ENCODE measurements at places on chromosomes 7 and 10. TPM values are rescaled to one million over a fixed set of nuclear protein-coding genes. Genes with fewer than 3 reads are reported as not detected.

DNA sequence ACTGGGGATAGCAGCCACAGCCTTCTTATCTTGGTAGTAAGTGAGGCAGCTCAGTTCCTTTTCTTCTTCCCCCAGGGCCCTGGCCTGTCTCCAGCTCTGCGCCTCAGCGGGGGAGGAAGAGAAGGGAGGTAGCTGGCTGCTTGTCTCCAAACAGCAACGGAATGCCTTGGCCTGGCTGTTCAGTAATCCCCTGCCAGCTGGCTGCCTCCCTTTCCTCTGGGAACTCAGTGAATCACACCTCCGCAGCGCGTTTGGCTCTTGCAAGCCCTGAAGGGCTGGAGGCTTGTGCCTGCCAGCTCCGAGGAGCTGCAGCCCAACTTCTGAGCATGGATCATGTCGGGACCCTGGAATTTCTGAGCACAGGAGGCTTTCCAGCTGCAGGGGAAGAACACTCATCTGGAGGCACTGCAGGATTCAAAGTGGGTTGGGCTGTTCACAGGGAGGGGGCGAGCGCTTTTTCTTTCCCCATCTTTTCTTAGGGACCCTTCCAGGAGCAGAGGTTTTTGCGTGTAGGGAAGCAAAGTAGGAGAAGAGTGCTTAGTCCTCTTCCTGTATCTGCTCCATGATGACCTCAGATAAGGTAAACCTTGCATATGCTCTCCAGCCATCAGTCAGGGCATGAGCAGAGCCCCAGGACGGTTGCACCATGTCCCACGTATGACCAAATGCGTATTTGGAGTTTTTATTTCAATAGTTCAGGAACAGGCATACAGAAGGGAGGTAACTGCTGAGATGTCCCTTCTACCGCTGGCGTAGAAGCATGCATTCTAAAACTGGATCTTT, 253.2 kb upstream of the INHBA start:
- DNase-seq = peak; percentile 16

- DNase-seq = no peak
These were observed 898.5 kb upstream of the KCND2 start for GRCh38 chr7:119374436-119374835.

- DNase-seq = peak; percentile 23
These were observed 131.9 kb downstream of the CDH23 start for GRCh38 chr10:71528371-71529206.

DNA sequence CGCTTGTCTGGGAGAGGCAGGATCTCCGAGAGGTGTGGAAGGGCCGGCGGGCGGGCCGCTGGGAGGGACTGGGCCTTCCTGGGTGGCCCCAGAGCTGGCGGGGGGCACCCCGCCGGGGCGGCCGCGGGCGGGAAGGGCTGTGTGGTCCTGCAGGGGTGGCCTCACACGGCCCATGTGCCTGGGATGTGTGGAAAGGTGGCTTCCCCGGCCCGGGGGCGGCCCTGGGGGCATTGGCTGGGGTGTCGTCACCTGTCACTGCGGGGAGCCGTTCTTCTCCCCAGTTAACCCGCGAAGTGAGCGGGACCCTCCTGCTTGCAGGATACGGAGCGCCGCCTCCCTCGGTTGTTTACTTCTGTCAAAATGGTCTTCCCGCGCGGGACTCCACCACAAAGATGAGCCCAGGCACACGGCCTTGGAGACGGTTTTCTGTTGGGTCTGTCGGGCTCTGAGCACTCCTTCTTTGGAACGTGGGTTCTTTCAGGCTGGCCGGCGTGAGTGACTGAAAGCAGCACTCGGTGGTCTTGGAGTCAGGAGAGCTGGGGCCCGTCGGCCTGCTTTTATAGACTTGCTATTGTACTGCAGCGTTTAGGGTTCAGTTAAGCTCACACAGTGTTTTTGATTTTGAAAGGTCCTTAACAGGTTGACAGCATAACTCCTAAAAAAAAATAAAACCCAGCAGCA, 700 bp downstream of the SMC3 start:
- peak; percentile 39 for DNase-seq

DNA sequence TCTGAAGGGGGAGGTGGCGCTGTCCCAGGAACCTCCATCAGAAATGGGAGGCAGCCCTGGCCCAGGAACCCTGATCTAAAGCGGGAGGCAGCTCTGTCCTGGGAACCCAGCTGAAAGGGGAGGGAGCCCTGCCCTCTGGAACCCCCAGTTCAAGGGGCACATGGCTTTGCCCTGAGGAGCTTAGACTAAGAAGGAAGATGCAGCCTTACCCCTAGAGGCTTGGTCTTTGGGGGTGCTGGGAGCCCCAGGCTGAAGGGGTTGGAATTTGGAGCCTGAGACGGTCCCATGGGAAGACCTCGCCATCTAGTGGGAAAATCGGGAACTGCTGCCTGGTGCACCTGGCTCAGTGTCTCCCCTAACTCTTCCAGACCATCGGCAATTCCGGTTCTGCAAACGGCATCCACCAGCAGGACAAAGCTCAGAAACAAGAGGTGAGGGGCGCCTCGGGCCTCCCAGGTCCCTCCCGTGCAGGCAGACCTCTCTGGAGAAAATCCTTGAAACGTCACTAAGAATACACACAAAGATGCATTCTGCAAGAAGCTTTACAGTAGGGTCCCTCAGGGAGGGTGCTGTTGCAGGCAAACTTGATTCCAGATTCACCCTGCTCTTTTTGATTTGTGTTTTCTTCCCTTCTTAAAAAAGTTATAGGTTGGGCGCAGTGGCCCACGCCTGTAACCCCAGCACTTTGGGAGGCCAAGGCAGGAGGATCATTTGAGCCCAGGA, 52.4 kb upstream of the GTF2IRD1 start:
- peak; percentile 86 for DNase-seq

- DNase-seq = no peak
These were observed 3.3 kb downstream of the GDF2 start for GRCh38 chr10:47325303-47326291.

- no peak for DNase-seq
These were observed 39.5 kb downstream of the GALNT17 start for GRCh38 chr7:71171476-71171875.

DNA sequence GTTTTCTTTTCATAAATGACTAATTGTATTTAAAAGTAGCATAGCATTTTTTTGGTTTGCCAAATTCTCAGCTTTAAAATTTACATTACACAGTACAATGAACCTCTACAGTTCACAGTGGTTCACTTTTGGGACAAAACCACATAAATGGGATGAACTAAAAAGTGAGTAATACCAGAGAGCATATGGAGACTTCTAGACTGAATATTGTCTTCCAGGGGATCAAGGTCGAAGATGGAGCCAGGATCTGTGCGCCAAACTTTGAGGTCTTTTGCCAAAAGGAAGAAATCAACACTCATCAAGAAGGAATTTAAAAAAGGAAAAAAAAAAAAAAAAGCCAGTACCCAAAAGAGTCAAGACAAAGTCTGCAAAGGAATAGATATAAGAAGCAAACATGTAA, 87.5 kb downstream of the NEBL start:
- no peak for DNase-seq

- no peak for DNase-seq
These were observed 364.7 kb downstream of the RPS24 start for GRCh38 chr10:78398382-78398781.

GRCh38 chr7:43037531-43037930, 74.9 kb upstream of the HECW1 start:
- no peak for DNase-seq

- DNase-seq = no peak
These were observed 40.2 kb downstream of the CTBP2 start for GRCh38 chr10:125120053-125120710.

DNA sequence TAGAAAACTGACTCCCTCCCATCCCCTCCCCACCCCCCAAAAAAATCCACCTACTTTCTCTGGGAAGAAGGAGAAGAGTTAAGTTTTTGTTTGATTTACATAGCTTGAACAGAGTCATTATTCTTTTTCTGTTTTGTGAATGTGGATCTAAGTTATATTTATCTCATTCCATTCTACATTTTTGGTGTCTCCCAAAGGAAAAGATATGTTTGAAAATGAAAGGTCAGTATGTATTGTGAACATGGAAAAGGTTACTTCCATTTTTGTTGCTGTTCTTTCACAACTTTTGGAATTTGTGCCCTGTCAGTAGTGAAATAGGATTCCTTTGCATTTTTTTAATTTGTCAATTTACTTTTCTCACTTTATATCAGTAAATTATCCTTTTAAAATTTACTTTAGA, 547.9 kb downstream of the SUGCT start:
- no peak for DNase-seq

DNA sequence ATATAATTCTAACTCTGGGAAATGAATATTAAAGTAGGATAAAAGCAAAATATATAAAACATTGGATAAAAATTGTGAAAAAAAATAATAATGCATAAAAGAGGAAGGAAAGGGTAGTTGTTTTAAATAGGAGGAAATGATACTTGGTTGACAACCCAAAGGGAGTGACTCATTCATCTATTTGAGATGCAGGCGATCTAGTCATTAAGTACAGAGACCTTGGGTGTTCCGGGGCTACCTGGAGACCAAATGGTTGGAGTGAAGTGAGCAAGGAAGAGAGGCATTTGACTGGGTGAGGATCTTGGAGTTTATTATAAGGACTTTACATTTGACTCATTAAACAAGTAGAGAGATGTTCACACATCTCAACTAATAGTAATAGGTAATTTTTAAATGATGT, 111.0 kb downstream of the LRRTM3 start:
- no peak for DNase-seq

GRCh38 chr7:4260867-4261600, 421.1 kb upstream of the FOXK1 start:
- no peak for DNase-seq

DNA sequence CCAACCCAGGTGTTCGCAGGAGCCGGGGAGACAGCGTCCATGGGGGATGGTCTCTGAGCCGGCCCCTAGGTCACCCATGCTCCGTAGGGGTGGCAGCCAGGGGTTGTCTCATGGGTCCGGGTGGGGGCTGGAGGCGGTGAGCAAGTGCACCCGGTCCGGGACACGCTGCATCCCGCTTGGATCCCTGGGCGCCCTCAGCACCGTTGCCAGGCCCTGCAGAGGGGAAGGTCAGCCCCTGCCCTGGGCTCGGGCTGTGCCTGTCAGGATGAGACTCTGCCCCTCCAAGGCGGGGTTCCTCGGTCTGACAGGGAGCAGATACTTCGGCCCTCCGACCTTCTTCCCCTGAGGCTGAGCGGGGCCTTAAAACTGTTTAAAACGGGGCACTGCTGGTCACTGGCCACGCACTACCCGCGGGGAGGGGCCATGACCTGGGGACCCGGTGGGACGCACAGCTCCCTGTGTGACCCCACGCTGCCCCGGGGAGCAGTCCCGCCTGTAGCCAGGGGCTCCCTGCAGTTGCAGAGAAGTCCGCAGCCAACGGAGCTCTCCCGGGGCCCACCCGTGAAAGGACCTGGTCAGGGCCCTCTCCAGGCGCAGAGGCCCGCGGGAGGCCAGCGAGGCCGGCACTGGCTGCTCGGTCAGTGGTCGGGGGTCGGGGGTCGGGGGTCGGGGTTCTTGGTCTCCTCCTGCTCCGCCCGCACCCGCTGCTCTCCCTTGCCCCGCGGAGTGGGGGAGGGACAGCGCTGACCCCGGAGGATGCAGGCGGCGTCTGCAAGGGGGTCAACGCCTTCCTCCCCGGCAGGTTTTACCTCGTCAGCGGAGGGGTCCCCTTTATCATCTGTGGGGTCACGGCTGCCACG, 33.4 kb upstream of the KNDC1 start:
- no peak for DNase-seq

The ABCF2 gene
- total RNA-seq = 67.0 TPM

The PLXNA4 gene
- 21.7 TPM for total RNA-seq

DNA sequence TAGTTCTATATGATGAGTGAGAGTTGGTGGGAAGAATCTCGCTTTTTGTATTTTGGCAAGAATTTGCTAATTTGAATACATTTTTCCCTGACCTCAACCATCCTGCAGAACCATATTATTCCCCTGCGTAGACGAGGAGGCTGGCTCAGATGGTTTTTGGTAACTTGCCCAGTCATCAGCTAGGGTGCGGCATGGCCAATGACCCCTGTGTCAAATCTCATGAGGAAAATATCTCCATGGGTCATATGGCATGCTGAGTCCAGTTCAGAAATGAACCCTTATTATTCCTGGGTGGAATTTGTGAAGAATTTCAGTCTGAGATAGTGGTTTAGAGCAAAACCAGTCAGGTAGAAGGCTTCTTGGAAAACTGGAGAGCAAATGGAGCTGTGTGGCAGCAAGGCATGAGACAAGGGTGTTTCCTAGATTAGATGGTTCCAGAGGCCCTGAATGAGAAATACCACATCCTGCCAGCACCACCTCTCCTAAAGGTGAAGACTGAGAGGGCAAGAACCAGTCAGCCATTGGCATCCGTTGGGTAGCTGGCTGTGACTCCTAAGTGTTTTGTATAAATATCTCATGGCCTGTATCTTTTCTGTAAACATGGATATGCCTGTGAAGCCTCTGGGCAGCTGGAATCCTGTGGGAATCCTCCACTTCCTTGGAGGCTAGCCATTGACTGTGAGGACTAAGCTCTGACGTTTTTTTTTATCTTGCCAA, 5.8 kb upstream of the UPP1 start:
- no peak for DNase-seq

The DRGX gene
- 0.18 TPM for total RNA-seq

The GJC3 gene
- total RNA-seq = 0.28 TPM

The SUGCT gene
- total RNA-seq = 5.9 TPM

GRCh38 chr10:119658274-119658673, 7.1 kb downstream of the BAG3 start:
- DNase-seq = no peak

The FOXI2 gene
- not detected for total RNA-seq

DNA sequence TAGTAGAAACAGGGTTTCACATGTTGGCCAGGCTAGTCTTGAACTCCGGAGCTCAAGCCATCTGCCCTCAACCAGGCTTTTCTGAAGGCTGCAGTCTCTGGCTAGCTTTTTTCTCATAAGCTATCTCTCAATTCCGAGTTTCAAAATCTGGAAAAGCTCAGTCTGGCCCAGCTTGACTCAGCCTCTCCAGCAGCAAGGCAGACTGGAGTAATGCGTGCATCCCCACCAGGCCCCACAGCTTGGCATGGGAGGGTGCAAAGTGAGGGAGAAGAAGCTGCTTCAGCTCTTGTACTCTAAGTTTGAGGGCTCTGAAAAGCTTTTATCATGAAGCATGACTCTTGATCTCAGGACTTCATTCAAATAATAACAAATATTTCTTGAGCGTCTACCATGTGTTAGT, 4.8 kb downstream of the DHTKD1 start:
- no peak for DNase-seq

The RADIL gene
- total RNA-seq = 13.8 TPM

The FAM180A gene
- total RNA-seq = not detected

The CCDC3 gene
- total RNA-seq = 6.4 TPM

GRCh38 chr7:44368885-44369284, 43.5 kb upstream of the CAMK2B start:
- DNase-seq = no peak

GRCh38 chr10:121792198-121792597, 135.6 kb downstream of the ATE1 start:
- no peak for DNase-seq

GRCh38 chr7:93799750-93800357, 90.7 kb downstream of the TFPI2 start:
- no peak for DNase-seq

The CYP3A7 gene
- total RNA-seq = not detected

DNA sequence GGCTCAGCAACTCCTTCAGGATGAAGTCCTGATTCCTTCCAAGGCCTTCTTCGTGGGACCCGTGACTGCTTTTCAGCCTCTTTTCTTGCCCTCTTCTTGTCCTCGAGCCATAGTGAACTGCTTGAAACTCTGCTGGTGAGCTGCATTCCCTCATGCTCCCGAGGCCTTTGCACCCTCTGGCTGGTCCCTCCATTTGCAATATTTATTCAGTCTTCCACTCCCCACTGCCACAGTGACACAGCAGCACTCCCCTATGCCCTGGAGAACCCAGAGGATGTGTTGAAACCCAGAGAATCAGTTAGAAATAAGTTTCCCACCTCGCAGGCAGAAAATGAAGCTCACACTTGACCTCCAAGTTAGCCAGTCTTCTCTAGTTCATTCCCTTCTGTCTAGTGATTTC, 22.3 kb upstream of the GAD2 start:
- DNase-seq = no peak
